Esophagus muscularis mucosa (tissue), 4 donors: ENCODE measurements at places on chromosomes 7 and 10. TPM values are rescaled to one million over a fixed set of nuclear protein-coding genes. Genes with fewer than 3 reads are reported as not detected.

The CALML3 gene
- total RNA-seq = not detected

The ADAM8 gene
- total RNA-seq = 2.5 TPM

The GATA3 gene
- not detected for total RNA-seq

The MYOZ1 gene
- not detected for total RNA-seq

The CNNM1 gene
- total RNA-seq = 2.0 TPM

The ADCY1 gene
- 0.42 TPM for total RNA-seq

The GPR37 gene
- total RNA-seq = 14.7 TPM

The TMEM270 gene
- total RNA-seq = not detected

The IFT22 gene
- 30.3 TPM for total RNA-seq

The PKD2L1 gene
- not detected for total RNA-seq

The PPP1R17 gene
- total RNA-seq = not detected

The AKR1C8 gene
- total RNA-seq = not detected

DNA sequence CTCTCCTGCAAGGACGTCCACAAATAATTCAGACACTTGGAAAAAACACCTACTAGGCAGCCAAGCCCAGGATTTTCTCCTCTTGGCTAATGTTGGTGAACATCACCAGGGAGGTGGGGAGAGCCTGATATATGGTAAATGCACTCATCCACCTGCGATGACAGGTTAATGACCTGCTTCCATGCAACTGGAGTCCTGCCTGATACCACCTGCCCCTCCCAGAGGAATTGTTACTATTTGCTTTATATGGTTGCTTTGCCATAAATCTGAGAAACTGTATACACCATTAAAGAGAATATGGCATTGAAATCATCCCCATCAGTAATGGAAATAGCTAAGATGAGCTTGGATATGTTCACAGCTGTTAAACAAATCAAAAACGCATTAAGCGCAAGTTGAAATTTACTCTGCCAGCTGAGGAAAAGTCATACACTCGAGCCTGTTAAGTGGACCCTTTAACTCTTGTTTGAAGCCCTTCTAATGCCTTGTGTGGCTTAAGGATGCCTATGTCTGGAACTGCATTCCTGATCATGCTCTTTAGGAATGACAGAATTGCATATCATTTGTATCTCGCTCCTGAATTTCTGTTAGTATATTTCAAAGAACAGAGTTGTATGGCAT lies 208.3 kb downstream of the PRPF18 start:
- no peak for DNase-seq

GRCh38 chr7:7188091-7188490 lies 5.7 kb downstream of the C1GALT1 start:
- DNase-seq = no peak

DNA sequence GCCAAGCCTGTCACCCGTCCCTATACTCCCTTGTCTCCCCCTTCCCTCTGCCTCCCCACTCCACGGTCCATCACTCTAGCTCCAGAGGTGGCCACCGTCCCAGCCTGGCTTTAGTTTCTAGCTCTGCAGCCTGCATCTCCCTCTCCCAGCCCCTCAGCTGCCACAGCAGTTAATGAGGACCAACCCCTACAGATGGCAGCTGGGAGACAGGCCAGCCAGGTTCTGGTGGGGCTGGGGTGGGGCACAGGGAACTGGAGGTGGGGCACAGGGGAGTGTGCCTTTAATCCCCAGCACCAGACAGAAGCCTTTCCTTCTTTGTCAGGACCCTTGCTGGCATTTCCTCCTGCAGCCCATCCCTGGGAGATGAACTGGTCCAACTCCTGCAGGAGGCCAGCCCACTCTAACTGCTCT lies 21.1 kb downstream of the UNC5B start:
- DNase-seq = no peak

DNA sequence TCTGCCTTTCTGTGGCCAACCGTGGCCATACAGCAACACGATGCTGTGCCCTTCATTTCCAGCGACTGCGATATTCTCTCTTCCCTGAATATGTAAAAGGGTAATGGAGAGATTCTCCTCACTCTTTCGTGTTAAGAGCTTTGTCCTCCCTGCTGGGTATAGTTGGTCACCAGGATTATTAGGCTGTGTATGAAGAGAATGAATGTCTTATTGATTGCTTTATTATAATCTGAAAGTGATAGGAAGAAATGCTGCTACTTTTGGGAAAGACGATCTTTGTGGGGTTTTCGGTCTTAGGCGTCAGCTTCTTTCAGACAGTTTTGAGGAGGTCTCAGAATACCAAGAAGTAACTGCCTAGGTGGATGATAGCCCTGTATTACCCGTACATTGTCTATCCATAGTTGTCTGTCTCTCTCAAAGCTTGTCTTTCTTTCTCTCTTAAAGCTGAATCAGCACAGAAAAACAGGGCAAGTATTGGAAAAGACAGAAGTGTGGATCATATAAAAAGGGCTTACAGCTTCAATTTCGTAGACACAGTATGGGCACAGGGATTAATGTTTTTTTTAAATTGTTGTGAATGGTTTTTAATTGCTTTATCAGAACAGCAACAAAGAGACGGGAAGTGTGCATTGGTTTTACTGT lies 1.2 kb downstream of the AHCYL2 start:
- no peak for DNase-seq

GRCh38 chr7:140688341-140688740 lies 8.2 kb upstream of the NDUFB2 start:
- no peak for DNase-seq

GRCh38 chr10:103659674-103660363 lies 166.3 kb downstream of the NEURL1 start:
- no peak for DNase-seq

- no peak for DNase-seq
Measured at GRCh38 chr7:26469188-26469587, 177.5 kb downstream of the SNX10 start.

DNA sequence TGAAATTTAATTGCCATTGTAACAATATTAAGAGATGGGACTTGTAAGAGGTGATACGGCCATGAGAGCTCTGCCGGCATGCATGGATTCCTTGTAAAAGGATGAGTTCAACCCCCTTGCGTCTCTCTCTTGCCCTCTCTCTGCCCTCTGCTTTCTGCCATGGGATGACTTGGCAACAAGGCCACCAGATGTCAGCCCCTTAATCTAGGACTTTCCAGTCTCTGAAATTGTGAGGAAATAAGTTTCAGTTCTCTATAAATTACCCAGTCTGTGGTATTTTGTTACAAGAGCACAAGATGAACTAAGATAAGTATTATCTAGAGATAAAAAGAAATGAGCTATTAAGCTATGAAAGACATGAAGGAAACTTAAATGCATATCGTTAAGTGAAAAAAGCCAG lies 145.7 kb upstream of the AHR start:
- DNase-seq = no peak

- no peak for DNase-seq
Measured at GRCh38 chr10:64508029-64508661, 986.9 kb downstream of the REEP3 start.

DNA sequence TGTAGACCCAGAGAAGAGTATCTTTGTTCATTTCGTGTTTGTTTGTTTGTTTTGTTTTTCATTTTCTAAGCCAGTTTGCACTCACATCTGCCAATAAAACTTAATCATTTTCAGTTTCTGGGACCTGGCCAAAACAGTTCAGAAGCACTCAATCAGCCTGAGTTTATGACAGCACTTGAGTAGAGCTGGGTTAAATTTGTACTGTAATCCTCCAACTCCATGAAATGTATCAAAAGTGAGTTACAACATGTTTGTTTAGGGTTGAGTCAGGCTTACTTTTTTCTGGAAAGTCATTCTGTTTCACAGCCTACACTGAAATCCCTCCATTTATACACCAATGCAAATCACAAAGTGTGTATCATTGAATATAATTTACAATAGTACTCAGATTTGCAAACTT lies 91.9 kb downstream of the ZWINT start:
- DNase-seq = no peak

DNA sequence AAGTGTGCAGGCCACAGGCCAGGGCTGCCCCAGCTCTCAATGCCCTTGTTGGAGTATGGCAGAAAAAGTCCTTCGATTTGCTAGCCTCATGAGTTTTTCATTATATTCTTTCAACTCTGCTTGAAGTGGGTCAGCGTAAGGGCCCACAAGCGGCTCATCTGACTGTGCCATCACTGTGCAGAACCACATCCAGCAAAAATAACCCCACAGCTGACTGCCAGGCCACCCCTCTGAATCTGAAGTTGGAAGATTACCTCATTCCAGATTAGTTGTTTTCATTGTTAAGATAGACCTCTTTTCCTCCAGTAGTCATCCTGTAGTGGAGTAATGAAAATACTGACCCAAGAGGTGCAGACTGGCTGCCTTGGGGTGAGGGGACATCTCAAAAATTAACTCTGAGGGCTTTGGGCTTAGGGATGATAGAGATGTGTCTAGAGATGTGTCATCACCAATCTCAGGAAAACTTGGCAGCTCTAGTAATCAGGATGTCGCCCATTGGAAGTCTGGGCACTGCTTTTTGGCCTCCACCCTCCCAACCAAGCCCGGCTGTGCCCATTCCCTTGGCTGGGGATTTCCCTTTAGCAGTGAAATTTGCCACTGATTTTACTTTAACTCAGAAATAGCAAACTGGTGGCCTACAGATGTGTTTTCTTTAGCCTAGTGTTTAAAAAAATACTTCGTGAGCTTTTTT lies 164.3 kb downstream of the LCOR start:
- DNase-seq = no peak

DNA sequence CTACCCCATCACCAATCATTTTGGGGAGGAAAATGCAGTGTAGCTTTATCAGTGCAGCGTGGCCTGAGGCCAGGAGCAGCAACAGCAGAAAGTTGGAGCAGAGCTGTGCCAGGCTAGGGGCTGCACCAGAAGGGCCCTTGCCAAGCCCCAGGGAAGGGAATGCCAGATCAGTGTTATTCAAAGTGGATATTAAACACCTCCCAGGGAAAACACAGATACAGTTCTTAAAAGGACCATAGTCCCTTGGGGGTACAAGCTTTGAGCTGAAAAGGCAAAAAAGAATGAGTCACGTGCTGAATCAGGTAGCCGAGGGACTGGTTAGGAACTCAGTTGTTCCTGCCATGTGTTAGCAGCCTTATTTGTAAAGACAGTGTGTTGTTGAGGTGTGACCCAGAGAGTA lies 54.0 kb downstream of the GSDME start:
- no peak for DNase-seq

DNA sequence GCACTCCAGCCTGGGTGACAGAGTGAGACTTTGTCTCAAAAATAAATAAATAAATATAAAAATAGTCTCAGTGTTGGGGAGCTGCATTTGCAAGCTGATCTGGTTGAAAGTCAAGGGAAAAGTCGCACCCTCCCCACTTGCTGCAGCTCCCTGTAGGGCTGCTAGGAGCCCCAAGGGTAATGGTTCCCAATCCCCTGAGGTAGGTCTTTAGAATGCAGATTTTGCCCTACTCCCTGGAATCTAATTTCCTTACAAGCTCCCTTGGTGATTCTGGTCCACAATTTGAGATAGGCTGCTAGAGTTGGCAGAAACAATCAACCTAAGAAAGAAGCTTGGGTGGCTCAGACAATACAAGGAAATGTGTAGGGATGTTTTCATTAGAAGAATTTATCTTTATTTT lies 232.5 kb upstream of the YAE1 start:
- no peak for DNase-seq

GRCh38 chr7:43615558-43616145 lies 32.7 kb downstream of the STK17A start:
- DNase-seq = no peak

DNA sequence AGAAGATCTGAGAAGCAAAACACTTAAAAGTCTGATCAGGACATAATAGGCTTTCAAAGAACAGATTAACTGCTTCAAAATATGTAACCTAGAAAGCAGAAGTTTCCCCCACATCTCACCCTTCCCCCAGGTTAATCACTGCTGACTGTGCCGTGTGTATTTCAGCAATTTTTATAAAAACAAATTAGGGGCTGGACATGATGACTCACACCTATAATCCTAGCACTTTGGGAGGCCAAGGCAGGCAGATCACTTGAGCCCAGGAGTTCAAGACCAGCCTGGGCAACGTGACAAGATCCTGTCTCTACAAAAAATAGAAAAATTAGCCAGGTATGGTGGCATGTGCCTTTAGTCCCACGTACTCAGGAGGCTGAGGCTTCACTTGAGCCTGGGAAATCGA lies 67.6 kb upstream of the GATA3 start:
- DNase-seq = no peak

DNA sequence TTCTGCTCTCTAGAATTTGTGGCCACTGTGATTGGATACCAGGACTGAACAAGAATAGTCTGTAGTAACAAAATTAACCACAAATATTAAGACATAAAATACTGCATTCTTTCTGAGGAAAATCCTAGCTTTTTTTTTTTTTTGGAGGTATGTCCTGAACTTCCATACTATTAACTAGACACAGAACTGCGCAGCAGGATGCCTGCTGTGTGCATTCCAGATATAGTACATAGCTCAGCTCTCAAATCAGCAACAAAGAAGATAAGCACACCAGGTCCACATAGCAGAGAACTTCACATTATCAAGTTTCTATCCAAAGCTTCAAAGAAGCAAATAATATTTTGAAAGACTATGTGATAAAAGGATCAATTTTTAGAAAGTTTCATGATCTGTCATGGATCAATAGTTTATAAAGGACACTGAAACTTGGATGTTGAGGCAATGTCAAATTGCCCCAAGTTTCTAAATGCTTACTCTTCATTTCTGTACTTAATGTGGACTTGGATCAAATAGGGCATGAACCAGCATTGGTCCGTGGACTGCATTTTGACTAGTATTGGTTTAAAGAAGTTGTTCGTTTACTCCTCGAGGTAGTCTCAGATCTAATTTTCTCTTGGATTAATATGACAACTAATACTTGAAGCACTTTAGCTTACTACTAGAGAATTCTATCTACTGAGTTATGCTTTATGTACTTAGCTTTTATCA lies 15.4 kb downstream of the NAMPT start:
- no peak for DNase-seq
